ENCODE measurements at places on chromosomes 12 and 14.

- DNase-seq, result no peak
Observed at GRCh38 chr12:2300886-2301285, 248.1 kb downstream of the CACNA1C start.

- no peak for DNase-seq
Observed at GRCh38 chr14:85387181-85387580, 142.8 kb upstream of the FLRT2 start.

GRCh38 chr14:61494018-61494417 lies 172.6 kb downstream of the PRKCH start:
- no peak for DNase-seq

DNA sequence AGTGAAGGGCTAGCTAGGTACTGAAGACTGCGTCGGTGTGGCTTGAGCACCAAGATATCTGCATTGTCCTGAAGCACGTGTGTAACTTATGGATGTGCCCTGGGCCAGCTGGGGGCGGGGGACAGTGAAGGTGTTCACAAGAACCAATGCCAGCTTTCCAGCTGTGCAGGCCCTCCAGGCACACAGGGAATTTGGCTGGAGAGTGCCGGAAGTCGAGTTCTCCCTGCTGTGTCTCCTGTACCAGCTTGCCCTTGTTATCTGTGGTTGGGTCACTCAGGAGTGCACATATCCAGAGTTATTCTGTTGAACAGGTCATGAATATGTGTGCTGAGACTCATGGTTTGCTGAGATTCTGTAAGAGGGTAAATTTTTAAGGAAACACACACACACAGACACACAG lies 75.9 kb upstream of the CRY1 start:
- DNase-seq, result no peak

DNA sequence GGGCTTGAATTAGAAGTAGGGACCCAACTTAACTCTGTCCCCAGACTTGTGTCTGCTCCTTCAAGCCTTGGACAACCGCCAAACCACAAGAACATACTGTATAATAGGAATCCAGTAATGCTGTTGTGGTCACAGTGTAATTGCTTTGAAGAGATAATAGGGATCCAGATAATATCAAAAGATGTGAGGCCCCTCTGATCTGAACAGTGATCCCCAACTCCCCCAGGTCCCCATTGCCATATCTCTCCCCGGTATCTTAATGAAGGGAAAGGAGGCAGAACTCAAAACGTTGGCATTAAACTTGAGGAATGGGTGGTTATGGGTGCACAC lies 8.5 kb upstream of the PLEKHH1 start:
- no peak for DNase-seq

GRCh38 chr14:67429510-67430205 lies 17.7 kb upstream of the PLEK2 start:
- DNase-seq, result no peak

- DNase-seq, result no peak
Observed at GRCh38 chr14:24059841-24060388, 8.1 kb downstream of the CARMIL3 start.

- no peak for DNase-seq
Observed at GRCh38 chr12:130162267-130162666, at the start of gene FZD10. FZD10 (plus strand) TSS chr12:130162464; CDS start chr12:130162943, 479 bp downstream.

GRCh38 chr14:99286761-99287160 lies 14.8 kb upstream of the BCL11B start:
- DNase-seq, result no peak

DNA sequence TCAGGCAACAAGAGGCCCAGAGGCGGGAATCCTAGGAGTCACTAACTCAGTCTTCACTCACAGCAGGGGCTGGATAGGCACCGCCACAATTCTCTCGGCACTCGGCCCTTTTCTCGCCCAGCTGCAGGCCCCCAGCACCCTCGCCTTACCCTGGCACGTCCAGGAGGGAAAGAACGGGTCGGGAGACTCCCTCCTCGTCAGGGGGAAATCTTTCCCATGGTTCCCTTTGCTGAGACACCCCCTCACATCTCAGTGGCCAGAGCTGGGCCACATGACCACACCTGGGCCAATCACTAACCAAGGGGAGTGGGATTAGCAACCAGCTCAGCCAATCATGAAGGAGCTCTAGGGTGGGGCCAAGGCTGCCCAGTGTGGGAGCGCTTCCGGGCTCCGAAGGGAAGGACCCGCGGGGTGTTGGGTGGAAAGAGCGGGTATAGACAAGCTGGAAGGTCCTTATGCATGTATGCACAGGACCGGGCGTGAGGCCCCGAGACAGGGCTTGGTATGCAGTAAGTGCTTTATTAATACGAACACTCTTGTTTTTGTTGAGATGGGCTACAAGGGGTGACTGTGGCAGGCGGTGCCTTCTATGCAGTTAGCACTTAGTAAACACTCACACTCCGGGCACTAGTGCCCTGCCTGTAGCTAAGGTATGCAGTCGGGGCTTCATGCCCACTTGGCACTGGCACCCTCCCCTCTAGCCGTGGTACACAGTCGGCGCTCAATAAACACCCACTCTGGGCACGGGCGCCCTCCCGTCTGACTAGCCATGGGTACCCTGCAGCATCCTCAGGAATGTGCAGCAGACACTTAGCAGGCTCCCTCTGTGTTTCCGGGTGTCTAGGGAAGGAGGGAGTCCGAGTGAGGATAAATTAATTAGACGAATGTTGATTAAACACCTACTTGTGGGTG lies 40.3 kb downstream of the ADGRD1 start:
- DNase-seq, result no peak

- no peak for DNase-seq
Observed at GRCh38 chr12:112216223-112216622, 90.9 kb downstream of the TRAFD1 start.

- DNase-seq, result no peak
Observed at GRCh38 chr14:101194373-101195308, 291.1 kb upstream of the RTL1 start.

DNA sequence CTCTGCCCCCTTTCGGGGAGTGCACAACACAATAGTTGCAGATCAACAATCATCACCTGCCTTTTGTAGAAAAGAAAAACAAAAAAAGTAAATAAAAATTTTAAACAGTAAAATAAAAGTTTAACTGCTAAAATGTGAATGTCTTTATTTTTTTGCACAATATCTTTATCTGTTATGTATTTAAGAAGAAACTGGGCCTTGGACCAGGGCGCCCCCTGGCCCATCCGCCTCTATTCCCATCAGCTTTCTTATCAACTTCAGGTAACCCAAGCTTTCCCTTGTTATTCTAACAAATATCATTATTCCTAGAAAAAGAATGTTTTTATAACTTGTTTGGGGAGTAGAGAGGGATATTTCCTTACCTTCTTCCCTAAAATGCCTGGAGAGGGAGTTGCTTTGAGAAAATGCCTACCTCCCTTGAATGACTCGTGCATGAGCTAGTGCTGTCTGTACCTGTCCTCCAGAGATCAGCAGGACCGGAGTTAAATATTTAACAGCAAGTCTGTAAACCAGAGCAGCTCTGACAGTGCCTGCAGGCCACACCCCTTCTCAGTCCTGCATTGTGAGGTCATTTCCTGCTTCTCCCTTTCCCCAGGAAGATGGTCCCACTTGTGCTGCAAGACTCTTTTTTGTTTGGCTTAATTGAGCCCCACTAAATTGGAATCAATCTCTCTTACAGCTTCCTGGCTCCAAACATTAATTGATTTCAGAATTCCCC lies 192.8 kb upstream of the RGS6 start:
- no peak for DNase-seq

- DNase-seq, result no peak
Observed at GRCh38 chr14:21322716-21323115, 42.8 kb downstream of the RPGRIP1 start.

GRCh38 chr14:52835122-52835903 lies 43.9 kb upstream of the GNPNAT1 start:
- DNase-seq, result no peak

DNA sequence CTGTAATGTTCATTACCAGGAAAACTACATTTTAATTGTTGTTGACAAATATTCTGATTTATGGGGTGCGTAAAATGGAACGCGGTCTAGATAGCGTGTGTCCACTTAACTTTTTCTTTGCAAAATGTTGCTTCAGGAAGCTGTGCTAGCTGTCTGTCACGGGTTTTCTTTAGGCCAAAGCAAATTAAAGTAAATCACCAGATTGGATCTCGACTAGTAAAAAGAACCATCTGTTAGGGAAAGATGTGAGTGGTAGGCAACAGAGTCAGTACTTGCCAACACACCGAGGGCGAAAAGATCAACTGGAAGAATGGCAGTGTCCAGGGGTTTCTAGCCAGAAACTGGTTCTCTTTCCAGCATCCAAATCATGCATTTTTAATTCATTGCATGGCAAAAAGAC lies 404.9 kb upstream of the TMPO start:
- no peak for DNase-seq

DNA sequence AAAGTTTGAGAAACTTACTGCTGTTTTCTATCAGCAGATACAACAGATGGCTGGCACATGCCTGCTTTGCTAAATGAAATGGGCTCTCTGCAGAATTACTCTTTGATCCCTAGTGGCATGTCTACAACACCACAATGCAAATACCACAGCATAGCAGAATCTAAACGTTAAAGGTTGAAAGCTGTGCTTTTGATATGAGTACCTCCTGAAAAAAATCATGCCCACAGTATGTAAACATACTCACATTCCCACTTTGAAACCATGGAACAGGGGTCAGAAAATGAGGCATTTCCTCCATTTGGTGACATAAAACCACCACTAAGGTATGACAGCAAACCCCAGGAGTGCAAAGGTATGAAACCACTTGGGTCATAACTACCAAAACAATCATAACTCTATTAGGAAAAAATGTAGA lies 7.5 kb downstream of the WIF1 start:
- no peak for DNase-seq

GRCh38 chr14:105911006-105911847 lies 384.8 kb downstream of the TMEM121 start:
- no peak for DNase-seq

DNA sequence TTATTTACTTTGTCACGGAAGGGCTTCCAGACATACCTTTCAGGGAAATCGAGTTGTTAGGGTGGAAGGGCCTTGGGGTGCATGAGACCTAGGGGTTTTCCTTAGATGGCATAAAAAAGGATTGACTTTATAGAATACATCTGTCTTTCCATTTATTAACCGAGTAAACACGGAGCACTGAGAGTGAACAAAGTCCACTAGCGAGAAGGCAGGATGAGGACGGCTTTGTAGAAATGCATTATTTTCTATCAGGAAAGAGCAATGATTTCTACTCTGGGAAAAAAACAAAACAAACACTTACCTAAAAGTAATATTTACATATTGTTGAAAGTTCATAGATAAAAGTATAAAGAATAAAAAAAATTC lies 91.8 kb downstream of the RCOR1 start:
- DNase-seq, result no peak

DNA sequence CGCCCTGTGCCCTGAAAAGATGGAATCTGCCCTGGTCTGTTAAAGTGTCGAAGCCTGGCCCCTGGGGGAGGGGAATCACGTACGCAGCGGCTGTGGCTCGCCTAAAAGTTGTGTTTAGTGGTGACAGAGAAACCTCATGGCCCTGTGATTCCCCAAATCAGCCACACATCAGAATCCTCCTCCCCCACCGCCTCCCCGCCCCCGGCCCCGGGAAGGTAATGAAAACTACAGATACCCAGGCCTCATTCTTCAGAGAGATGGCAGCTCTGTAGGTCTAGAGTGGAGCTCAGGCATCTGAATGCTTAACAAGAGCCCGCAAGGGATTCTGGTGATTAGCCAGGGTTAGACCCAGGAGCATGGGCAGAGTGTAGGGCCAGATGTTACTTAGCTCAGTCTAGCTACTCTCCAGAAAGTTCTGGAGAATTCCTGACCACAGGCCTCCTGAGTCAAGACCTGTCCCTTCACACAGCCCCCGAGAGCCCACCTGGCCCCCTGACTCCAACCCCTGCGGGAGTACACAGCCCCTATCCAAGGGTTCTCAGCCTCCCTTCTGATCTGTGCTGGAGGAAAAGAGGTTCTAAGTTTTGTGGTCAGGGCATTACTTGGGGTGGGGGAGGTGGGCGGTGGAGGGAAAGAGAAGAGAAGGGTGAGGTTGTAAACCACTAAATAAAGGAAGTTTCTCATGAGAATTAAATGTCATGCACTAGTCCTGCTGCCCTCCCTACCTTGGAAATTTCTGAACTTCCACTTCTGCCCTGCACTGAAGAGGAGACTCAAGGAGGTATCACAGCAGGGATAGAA lies 114.8 kb downstream of the PLXNC1 start:
- DNase-seq, result peak; percentile 50

- DNase-seq, result no peak
Observed at GRCh38 chr12:123598522-123598921, 3.4 kb upstream of the DDX55 start.

- no peak for DNase-seq
Observed at GRCh38 chr12:52052468-52053186, 1.4 kb downstream of the NR4A1 start.

- no peak for DNase-seq
Observed at GRCh38 chr14:44113769-44114730, 393.0 kb downstream of the FSCB start.

GRCh38 chr14:104428860-104429259 lies 150.7 kb upstream of the C14orf180 start:
- no peak for DNase-seq

DNA sequence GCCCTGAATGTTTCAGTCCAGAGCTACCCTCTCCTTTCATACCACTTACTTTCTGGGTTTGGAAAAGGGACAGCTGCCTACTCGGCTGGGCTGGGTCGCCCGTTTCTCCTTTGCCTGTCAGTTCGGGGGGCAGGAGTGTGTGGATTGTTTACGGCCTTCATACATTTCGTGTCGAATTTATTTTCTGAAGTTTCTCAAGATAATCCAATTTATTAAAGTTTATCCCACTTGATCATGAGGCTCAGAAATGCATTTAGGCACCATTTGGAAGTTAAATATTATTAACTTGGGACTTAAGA lies 608 bp downstream of the ZNF410 start:
- DNase-seq, result no peak

DNA sequence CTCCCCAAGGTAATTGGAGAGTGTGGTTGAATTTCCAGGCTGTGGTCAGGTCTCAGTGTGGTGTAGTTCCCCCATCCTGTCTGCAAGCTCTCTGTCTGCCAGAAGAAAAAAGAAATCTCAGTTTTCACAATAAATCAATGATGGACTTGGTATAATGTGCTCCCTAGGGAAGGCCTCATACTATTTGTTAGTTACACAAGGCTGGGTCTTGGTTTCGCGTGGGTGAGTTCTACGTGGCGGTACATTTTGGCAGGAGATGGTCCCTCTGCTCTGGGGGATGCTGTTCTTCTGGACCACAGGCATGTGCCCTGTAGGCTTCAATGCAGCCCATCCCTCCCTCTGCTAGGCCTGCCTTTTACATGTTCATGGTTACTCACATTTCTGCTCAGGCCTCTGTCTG lies 206.4 kb upstream of the PELI2 start:
- DNase-seq, result no peak

GRCh38 chr14:88919502-88919901 lies 95.1 kb downstream of the TTC8 start:
- DNase-seq, result no peak

GRCh38 chr12:19238540-19238939 lies 109.0 kb downstream of the PLEKHA5 start:
- no peak for DNase-seq

All from activated CD4-positive, CD25-positive, alpha-beta regulatory T cell (primary cell).